ENCODE measurements at places on chromosomes 1 and 21. TPM values are rescaled to one million over a fixed set of nuclear protein-coding genes. Genes with fewer than 3 reads are reported as not detected.

Gene INSRR
- total RNA-seq, result 0.36 TPM

Gene FNDC10
- total RNA-seq, result 2.3 TPM

Gene RAB29
- 3.4 TPM for total RNA-seq

Gene ZNF648
- 0.82 TPM for total RNA-seq

Gene BRDT
- total RNA-seq, result not detected

Gene OR6F1
- not detected for total RNA-seq

Gene CD34
- 2.8 TPM for total RNA-seq

Gene DDR2
- total RNA-seq, result 15.0 TPM

Gene RIPK4
- total RNA-seq, result 0.18 TPM

Gene OR2T35
- total RNA-seq, result not detected

Gene GIPC2
- 0.64 TPM for total RNA-seq

Gene APCS
- not detected for total RNA-seq

Gene DEPDC1
- 7.3 TPM for total RNA-seq

Gene SLC25A34
- total RNA-seq, result 2.4 TPM

Gene GSTM3
- total RNA-seq, result 47.8 TPM

Data from cerebellum (tissue), 4 donors.